ENCODE measurements at places on chromosomes 3 and 15.

DNA sequence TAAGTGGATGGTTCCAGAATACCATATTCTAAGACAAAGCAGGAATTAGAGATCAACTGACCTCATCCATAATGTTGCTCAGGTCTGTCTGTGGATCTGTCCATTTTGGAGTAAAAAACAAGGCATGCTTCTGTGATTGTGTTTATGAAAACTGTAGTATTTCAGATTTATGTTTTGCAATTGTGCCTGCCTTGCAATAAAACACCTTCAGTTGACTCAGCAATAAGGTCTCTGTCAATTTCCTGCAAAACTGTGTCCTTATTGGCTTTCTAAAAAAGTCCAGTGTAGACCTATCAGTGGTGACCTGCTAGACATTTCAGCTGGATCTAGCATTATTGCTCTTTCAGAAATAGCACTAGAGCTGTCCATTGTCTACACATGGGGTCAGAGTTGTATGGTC, 409.5 kb upstream of the AZI2 start:
- no peak for DNase-seq

- no peak for DNase-seq
Observed at GRCh38 chr15:30865257-30865656, 38.5 kb upstream of the FAN1 start.

DNA sequence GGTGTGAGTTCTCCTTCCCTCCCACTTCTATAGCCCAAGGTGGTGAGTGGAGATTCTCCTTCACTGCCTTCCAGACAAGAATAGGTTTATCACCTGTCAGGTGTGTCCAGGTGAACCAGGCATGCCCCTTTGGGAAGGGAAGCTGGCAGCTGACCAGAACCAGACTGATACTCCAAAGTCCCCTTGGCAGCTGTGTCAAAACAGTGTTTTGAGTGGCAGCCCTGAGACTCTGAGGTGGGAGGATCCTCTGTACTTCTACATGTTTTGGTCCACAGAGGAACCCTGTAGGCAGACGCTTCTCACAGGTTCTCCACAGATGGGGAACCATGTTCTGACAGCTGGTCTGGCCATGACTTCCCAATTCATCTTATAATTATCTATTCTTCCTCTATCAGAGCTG, 30.1 kb downstream of the ISL2 start:
- no peak for DNase-seq

GRCh38 chr15:79970624-79971434, at the start of gene BCL2A1:
Gene BCL2A1, minus strand, starts transcription at chr15:79971196. Its CDS starts 77 bp downstream, at chr15:79971119.
- DNase-seq: no peak

Data from right renal pelvis (tissue), 4 donors.